ENCODE measurements at places on chromosomes 6 and 20.

GRCh38 chr20:33291830-33292355 lies 8.9 kb downstream of the BPIFB1 start:
- no peak for DNase-seq

DNA sequence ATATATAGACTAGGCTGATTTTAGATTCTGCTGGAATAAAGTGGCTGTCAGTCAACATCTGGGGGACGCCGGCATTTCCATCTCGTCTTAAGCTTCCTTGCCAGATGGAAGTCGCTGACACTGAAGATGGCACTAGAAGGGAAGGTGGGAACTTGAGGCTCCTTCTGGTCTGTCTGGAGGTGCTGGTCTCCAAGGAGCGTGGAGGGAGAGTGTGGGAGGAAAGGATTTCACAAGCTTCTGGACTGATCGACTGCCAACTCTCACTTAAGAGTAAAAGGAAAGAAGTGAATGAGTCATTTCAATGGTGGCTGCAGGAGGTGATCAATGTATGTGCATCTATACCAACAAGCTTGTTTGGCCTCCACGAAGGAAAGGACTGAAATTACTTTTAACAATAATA lies 40.4 kb downstream of the DUSP22 start:
- peak; percentile 71 for DNase-seq

DNA sequence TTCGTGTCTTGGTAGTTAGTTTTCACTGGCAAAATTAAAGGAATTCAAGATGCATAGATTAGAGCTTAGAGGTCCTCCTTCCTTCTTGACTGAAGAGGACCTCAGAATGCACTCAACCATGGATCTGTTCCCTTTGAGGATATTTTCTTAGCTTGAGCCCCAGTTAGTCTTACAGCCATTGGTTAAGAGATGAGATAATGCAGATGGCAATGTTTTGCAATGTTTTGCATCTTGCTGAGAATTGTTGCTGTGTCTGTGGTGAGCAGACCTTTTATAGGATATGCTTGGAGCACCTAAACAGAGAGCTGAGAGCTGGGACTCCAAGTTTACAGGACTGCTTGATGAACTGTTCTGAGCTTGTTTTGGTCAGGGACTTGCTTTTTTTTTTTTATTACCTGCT lies 107.5 kb downstream of the TMEM170B start:
- DNase-seq = no peak

- DNase-seq = no peak
These were observed 40.4 kb downstream of the ATXN1 start for GRCh38 chr6:16720861-16721260.

- DNase-seq = no peak
These were observed 43.2 kb downstream of the SSR1 start for GRCh38 chr6:7269816-7270215.

- DNase-seq = no peak
These were observed 312.2 kb upstream of the SOX4 start for GRCh38 chr6:21281366-21281765.

- no peak for DNase-seq
These were observed 217.3 kb upstream of the FKBP1C start for GRCh38 chr6:62993951-62994350.

- DNase-seq = no peak
These were observed 1.8 kb upstream of the YTHDF1 start for GRCh38 chr20:63217706-63218105.

- no peak for DNase-seq
These were observed 105.9 kb upstream of the ID4 start for GRCh38 chr6:19731282-19731681.

DNA sequence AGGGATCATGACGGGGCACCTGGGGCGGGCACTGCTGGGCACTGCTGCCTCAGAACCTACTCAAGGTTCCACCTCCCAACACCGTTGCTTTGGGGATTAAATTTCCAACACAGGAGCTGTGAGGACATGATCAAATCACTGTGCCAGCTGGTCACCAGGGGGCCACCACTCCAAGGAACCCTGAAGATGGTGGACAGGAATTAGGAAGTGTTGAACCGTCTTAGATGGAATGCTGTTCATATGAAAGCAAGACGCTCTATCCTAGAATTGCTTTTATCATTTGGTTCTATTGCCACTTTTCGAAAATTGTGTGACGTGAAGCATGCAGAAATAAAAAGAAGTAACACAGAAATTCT lies 140.3 kb downstream of the DLL1 start:
- DNase-seq = no peak

DNA sequence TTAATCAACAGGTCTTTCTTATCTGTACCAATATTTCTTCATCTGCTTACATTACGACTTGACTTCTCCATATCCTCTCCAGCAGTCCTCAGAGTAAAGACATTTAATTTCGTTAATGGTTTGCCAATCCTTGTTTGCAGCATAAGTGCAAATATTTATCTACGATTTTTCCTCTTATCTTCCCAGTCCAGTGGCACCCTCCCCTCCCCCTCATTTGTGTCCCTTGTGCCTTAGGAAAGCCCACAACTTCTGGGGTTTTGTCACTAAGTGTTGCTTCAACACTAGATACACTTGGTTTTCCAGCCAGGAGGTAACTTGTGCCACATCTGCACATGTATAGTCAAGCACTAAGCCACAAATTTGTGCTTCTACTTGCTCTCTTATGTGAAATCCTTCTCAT lies 327.2 kb downstream of the CBLN4 start:
- DNase-seq = no peak

GRCh38 chr20:31681128-31681727 lies 41.4 kb downstream of the BCL2L1 start:
- peak; percentile 51 for DNase-seq

DNA sequence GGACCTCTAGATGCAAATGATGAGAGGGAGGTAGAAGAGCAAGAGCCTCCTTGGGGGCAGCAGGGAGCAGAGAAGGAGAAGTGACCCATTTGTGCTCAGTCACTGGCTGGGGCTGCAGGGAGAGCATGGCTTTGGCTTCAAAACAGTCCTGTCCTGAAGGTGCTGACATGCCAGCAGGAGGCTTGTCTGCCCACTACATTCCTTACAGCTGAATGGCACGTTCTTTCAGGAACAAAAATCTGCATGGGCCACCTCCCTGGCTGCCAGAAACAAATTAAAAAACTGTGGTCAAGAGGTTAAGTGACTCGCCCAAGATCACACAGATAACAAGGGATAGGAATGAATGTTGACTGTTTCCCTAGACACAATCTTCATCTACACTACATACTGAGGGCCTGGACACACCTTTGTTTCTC lies 188.8 kb downstream of the HIVEP2 start:
- DNase-seq = no peak

GRCh38 chr6:38283734-38284362 lies 355.9 kb downstream of the BTBD9 start:
- DNase-seq = no peak

- DNase-seq = no peak
These were observed 188.7 kb upstream of the CEP162 start for GRCh38 chr6:84416043-84416657.

DNA sequence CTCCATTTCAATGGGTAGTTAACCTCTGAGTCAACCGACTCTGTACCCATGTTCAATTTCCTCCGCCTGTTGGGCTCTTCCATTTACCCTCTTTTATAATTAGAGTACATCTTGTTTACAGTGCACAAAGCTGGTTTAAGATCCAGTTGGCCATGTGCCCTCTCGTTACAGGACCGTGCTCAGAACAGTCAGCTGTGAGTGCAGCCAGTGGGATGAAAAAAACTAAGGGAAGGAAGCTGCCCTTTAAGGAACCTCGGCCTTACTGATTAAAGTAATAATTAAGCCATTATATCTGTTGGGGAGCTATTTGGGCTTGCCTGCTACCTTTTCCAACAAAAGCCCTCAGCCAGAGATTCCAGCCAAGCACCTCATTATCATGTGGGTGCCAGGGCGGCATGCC lies 68.8 kb downstream of the TMEM170B start:
- no peak for DNase-seq

- no peak for DNase-seq
These were observed 165.6 kb downstream of the SLC24A3 start for GRCh38 chr20:19378058-19378457.

GRCh38 chr6:35717449-35718374 lies 19.1 kb upstream of the ARMC12 start:
- DNase-seq = no peak

- DNase-seq = no peak
These were observed 257.3 kb downstream of the ATXN1 start for GRCh38 chr6:16503970-16504415.

DNA sequence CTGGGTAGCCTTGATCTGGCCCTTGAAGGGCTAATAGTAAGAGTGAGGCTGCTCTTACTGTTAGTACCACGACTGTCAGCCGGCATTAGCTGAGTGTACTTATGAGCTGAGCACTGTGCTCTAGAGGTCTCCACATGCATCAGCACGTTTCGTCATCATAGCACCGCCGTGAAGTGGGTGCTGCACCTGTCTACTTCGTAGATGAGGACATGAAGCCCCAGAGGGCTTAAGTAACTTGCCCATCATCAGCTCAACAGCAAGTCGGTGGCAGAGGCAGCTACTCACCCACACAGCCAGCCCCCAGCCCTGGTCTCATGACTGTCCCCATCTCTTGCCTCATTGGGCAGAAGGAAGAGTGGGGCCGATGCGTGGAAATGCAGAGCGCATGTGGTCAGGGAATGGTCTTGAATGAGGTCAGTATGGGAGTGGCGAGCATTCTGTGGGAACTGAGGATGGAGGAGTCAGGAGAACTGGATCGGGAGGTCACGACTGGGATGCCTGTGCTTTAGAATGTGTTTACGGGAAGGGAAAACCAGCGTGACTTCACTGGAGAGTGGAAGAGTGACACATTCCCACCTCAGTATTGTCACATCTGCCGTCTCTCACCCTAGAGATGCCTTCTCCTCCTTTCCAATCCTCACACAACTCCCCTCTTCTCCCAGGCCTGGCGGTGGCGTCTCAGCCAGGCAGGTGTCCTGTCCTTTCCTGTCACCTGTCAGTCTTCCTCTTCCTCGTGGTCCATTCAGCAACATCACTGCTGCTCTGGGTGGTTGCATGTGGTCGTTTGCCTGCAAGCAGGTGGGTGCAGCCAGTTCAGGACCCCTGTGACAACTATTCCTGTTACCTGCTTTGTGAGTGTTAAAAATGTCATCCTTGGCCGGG lies 6.0 kb downstream of the SYTL3 start:
- DNase-seq = no peak

DNA sequence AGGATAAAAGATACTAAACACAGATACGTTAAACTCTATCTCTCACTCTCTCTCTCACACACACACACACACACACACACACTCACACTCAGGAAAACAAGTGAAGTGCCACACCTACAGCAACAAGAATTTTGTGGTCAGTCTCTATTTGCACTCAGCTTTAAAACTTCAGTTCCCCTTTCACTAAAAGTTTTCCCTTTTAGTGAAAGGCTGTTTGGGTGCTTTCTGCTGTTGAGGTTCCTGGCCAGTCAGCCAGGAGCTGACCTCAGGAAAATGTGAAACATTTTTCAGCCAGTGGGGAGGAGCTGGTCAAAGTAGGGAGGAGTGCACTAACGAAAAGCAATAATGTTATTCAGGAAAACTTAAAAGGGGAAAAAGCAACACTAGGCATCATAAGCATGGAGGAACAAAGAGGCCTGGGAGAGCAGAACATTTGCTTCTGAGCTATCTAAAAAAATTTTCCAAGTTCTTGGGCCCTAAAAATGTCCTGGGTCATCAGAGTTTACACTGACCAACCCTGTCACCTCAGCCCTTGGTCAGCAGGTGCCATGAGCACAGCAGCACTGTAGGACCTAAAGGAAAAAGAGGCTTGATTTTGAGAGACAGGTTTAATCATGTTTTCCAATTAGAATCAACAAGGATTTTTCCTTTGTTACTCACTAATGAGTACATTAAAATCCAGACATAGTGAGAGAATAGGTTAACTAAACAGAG lies 30.7 kb upstream of the NT5E start:
- no peak for DNase-seq

DNA sequence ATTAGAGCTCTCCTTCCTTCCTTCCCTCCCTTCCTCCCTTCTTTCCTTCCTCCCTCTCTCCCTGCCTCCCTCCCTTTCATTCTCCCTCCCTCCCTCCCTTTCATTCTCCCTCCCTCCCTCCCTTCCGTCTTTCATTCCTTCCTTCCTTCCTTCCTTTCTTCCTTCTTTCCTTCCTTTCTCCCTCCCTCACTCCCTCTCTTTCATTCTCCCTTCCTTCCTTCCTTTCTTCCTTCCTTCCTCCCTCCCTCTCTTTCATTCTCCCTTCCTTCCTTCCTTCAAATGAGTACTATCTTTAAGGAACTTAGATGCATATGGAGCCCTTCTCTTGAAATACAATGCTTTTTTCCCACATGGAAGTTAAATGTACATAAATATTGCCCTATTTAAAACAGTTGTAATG lies 20.9 kb upstream of the PTPRK start:
- DNase-seq = no peak

DNA sequence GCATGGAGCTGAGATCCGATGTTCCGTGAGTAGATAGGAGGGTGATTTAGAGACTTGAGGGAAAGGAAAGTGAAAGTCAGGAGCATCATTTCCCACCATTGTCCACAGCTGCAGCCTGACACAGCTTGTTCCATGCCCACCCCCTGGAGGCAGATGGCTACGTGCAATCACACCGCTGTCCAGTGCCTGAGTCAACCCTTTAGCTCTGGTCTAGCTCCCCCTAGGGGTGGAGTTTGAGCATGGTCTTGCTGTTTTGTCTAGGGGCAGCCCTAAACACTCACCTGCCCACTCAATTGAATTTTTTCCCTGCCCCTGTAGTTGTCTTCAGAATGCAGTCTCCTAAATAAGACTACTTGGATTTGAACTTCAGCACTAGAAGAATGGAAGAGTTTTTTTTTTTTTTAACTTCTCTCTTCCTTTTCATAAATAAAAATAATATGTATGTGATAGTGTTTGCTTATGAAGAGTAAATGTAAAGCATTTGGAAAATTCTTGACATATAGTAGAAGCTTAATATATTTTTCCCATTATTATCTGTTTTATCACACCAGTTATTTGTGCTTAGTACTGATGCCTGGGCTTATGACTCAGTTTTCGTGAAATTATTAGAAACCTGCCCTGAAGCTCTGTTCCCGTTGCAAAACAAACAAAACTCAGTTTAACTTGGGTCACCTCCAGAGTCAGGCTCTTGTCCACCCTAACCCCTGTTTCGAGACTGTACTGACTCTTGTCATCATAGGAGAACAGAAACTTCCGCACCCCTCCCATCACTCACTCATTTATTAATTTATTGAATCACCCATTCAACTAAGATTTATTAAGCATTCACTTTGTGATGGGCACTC lies 814.8 kb downstream of the MAFB start:
- peak; percentile 87 for DNase-seq

GRCh38 chr6:26268659-26269402 lies 96.2 kb upstream of the BTN3A2 start:
- DNase-seq = no peak

GRCh38 chr20:47351643-47352331 lies 4.7 kb downstream of the ZMYND8 start:
- no peak for DNase-seq

GRCh38 chr20:59825563-59825920 lies 107.9 kb downstream of the SYCP2 start:
- no peak for DNase-seq

DNA sequence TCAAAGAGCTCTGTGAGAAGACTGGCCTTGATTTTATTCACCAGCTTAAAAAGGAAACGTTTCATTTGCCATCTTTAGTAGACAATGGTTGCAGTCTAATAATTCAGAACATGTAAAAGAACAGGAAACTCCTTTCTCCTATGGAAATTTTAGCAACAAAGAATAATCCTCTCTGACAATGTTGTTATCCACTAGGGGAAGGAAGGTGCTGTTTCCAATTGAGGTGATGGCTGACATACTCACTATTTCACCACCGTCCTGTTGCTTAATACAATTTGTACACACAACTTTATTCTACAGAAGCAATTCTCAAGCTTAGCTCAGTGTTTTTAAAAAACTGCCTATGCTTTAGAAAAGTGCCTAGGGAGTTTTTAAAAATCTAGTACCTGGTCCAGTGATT lies 192.7 kb downstream of the ARHGAP18 start:
- no peak for DNase-seq

Data from posterior vena cava (tissue), 2 donors.